ENCODE measurements at places on chromosomes 12 and 14. TPM values are rescaled to one million over a fixed set of nuclear protein-coding genes. Genes with fewer than 3 reads are reported as not detected.

- H3K4me3 ChIP-seq: no peak overlapping the region
- no peak for DNase-seq
- H3K27me3 ChIP-seq: no peaks in the 10 kb centered on the region
Observed at GRCh38 chr12:71782017-71782416, 27.4 kb downstream of the RAB21 start.

- no peak for DNase-seq
- H3K4me3 ChIP-seq: no peak overlapping the region
- H3K4me1 ChIP-seq: peaks cover 4% of the 10 kb centered on the region
- peaks cover 13% of the 10 kb centered on the region for H3K36me3 ChIP-seq
Observed at GRCh38 chr14:93286212-93286890, 46.5 kb downstream of the BTBD7 start.

- no peaks in the 10 kb centered on the region for H3K27me3 ChIP-seq
- H3K4me1 ChIP-seq: no peaks in the 10 kb centered on the region
- no peak overlapping the region for H3K4me3 ChIP-seq
- H3K36me3 ChIP-seq: no peaks in the 10 kb centered on the region
Observed at GRCh38 chr12:24393071-24393470, 443.6 kb upstream of the SOX5 start.

GRCh38 chr12:102879144-102879763, 37.8 kb downstream of the PAH start:
- peaks cover 8% of the 10 kb centered on the region for H3K4me1 ChIP-seq
- H3K27me3 ChIP-seq: peaks cover 7% of the 10 kb centered on the region
- H3K27ac ChIP-seq: no peak overlapping the region
- H3K36me3 ChIP-seq: no peaks in the 10 kb centered on the region
- peak; percentile 64 for DNase-seq

Gene VWF
- 0.09 TPM for total RNA-seq
